Stomach (tissue), 19 donors: ENCODE measurements at places on chromosomes 2 and 18. TPM values are rescaled to one million over a fixed set of nuclear protein-coding genes. Genes with fewer than 3 reads are reported as not detected.

DNA sequence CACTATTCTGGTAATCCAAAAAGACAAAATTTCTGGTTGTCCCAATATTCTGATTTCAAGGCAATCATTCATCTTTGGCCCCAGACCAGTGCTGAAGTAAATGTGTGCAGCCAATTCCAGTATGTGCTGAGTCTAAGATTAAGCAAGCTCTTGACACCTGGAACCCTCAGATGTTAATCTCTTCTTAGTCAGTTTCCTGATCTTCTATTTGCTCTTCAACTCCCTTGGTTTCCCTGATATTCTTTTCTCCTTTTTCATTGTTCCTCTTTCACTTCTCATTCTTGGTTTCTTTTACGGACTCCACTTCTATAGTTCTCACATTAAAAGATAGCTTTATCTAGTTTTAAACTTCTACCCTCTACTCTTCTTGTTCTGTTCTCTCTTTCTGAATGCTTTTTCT, 445.7 kb upstream of the FANCL start:
- H3K4me3 ChIP-seq: no peak overlapping the region
- H3K36me3 ChIP-seq: no peaks in the 10 kb centered on the region
- no peaks in the 10 kb centered on the region for H3K27me3 ChIP-seq
- no peak overlapping the region for H3K27ac ChIP-seq
- no peak for DNase-seq
- H3K4me1 ChIP-seq: no peaks in the 10 kb centered on the region

- H3K36me3 ChIP-seq: no peaks in the 10 kb centered on the region
- peak; percentile 57 for DNase-seq
- no peaks in the 10 kb centered on the region for H3K27me3 ChIP-seq
Observed at GRCh38 chr2:27889774-27890145, 427 bp downstream of the RBKS start.

DNA sequence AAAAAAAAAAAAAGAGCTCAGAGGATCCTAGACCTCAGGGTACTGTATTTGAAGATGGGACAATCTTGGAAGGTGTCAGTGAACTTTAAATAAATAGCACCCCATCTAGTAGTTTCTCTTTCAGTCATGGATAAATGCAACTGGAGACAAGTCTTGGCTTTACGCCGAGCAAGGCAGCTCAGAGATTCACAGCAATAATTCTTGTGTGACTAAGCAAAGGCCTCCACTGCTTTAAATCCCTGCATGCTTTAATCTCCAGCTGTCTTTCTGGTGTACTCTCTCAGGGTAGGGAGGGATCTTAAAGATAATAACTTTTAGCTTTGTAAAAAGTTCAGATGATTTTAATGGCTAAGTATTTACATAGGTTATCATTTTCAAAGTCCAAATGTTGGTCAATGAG, 36.3 kb downstream of the NRXN1 start:
- no peak overlapping the region for H3K27ac ChIP-seq
- H3K4me3 ChIP-seq: no peak overlapping the region
- H3K4me1 ChIP-seq: no peaks in the 10 kb centered on the region
- peak; percentile 61 for DNase-seq
- H3K27me3 ChIP-seq: no peaks in the 10 kb centered on the region

DNA sequence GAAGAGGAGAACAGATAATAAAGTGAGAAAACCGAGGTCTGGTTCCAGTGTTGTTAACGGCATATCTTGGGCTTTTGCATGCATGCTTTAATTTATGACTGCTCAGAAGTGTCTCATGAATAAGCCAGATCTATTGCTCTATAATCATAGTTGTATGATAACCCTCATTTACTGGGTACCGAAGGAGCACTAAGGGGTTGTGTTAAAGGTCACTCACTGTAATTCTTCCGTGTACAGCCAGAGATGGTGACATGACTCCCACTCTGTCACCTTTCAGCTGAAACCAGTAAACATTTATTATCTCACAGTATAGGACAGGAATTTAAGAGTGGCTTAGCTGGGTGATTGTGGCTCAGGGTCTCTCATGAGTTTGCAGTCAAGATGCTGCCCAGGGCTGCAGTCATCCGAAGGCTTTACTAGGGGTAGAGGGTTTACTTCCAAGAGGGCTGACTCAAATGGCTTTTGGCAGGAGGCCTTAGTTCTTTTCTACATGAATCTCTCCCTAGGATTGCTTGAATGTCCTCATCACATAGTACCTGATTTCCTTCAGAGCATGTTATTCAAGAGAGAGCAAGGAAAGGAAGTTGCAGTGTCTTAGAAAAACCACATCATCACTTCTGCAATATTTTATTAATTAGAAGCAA, 107.0 kb downstream of the NAB1 start:
- H3K27ac ChIP-seq: no peak overlapping the region
- no peaks in the 10 kb centered on the region for H3K4me1 ChIP-seq
- no peaks in the 10 kb centered on the region for H3K27me3 ChIP-seq
- H3K36me3 ChIP-seq: no peaks in the 10 kb centered on the region

DNA sequence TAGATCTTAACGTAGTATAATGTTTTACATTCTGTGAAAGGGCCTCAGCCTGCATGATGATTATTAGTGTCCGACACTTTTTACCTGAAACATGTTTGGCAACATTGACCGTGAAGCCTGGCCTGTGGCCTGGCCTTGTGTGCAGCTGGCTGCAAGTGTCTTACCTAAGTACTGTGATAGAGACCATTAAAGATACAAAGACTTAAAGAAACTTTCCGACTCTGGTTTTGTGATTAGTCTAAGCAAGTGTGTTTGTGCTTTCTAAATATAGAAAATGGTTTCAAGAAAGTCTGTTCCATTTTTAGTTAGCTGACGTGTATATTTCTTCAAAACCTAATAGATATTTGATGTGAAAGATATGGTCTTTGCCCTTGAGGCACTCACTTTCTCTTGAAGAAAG, 601.8 kb downstream of the LRP1B start:
- no peak overlapping the region for H3K27ac ChIP-seq
- H3K4me1 ChIP-seq: no peaks in the 10 kb centered on the region
- DNase-seq: no peak
- H3K27me3 ChIP-seq: no peaks in the 10 kb centered on the region
- no peak overlapping the region for H3K4me3 ChIP-seq
- no peaks in the 10 kb centered on the region for H3K36me3 ChIP-seq

- H3K36me3 ChIP-seq: no peaks in the 10 kb centered on the region
- no peaks in the 10 kb centered on the region for H3K27me3 ChIP-seq
- DNase-seq: no peak
- no peak overlapping the region for H3K4me3 ChIP-seq
- no peaks in the 10 kb centered on the region for H3K4me1 ChIP-seq
Observed at GRCh38 chr2:196066291-196067087, 2.1 kb downstream of the DNAH7 start.

GRCh38 chr2:231684314-231685223, 23.8 kb upstream of the PTMA start:
- DNase-seq: peak; percentile 79
- H3K4me3 ChIP-seq: no peak overlapping the region
- H3K27me3 ChIP-seq: no peaks in the 10 kb centered on the region
- peaks cover 29% of the 10 kb centered on the region for H3K4me1 ChIP-seq

- H3K27me3 ChIP-seq: no peaks in the 10 kb centered on the region
- no peak overlapping the region for H3K27ac ChIP-seq
- DNase-seq: no peak
Observed at GRCh38 chr2:15517793-15518192, 43.3 kb downstream of the NBAS start.

DNA sequence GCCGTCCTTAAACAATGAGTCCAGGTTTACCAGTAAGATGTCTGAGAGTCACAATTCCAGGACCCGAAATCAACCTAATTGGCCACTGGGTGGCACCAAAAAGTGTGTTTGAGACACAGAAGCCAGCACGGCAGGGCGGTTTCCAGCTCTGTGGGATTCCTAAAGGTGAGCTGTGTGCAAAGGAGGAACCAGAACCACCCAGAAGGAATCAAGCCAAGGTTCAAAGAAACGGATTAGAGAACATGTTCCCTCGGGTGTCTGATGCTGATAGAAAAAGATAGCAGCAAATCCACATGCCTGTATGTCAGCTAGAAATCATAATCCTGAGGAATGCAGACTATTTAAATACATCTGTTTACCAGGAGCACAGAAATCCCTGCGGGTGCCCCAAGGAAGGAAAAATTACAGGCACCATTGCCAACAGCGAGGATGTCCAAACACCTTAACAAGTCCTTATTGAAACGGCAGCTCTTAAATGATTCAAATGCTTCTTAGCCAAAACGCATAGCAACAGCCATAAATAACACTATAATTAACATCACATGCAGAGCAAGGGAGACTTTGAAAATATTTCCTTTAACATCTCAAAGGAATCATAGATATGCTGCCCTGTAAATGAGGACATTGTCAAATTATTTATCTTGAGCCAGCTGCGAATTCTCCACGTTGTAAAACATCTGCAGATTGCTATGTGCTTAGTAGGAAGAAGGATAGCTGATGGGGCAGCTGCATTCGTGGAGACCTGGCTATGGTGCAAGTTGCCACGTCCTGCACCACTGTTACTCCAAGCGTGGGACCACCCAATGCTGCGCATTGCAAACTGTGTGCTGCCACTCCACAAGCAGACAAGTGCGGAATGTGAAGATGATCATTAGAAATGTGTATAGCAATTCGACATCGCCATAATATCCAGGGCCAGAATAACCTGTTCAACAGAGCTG, 318.7 kb upstream of the NCKAP5 start:
- H3K27me3 ChIP-seq: no peaks in the 10 kb centered on the region
- DNase-seq: peak; percentile 90
- no peak overlapping the region for H3K4me3 ChIP-seq
- no peaks in the 10 kb centered on the region for H3K36me3 ChIP-seq

DNA sequence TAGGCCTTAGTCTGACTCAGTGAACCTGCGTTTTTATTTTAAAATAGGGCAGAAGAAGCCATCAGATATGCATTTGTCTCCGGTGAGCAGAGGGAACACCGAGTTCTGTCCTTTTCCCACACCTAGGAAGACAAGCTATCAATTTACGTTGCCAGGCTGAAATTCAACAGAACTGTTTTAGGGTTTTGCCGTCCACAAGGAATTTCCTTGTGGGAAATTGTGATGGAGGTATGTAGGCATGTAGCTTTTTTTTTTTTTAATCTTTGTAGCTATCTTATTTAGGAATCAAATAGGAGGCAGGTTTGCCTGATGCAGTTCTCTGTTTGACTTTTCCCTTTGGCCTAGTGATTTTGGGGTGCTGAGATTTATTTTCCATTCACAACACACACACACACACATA, 62.0 kb upstream of the ASAP2 start:
- no peaks in the 10 kb centered on the region for H3K36me3 ChIP-seq
- H3K27me3 ChIP-seq: no peaks in the 10 kb centered on the region
- H3K4me1 ChIP-seq: peaks cover 9% of the 10 kb centered on the region

DNA sequence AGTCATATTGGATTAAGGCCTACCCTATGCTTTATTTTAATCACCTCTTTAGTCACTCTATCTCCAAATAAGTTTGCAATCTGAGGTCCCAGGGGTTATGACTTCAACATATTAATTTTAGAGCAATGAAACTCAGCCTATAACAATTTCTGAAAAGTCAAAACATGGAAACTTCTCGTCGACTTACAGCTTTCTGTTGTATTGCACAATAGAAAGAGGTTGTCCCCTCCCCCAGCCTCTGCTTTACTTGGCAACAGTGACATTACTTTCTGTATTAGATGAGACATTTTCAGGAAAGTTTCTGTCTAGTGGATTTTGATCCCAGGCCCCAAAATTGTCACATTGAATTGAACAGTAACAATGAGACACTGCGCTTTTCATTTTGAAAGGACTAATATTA, 326.4 kb downstream of the THSD7B start:
- H3K4me1 ChIP-seq: no peaks in the 10 kb centered on the region
- H3K27me3 ChIP-seq: no peaks in the 10 kb centered on the region
- H3K4me3 ChIP-seq: no peak overlapping the region
- no peaks in the 10 kb centered on the region for H3K36me3 ChIP-seq
- DNase-seq: no peak
- H3K27ac ChIP-seq: no peak overlapping the region

DNA sequence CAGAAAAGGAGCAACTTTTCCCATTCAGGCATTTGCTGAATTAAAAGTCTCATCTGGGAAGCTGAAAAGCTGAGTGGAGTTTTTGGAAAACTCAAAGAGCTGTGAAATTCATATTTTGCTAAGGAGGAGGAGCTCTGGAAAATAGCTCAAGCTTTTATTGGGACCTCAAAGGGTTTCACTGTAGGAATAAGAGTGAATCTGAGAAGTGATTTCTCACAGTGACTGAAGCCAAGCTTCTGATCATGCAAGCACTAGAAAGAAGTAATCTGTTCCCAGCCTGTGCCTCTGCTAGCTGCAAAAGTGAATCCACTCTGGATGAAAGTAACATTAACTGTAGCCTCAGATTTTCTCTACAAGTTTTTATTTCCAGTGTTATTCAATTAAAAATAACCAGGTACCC, 283.3 kb downstream of the PTPRM start:
- no peak overlapping the region for H3K27ac ChIP-seq
- H3K27me3 ChIP-seq: no peaks in the 10 kb centered on the region
- no peak overlapping the region for H3K4me3 ChIP-seq
- no peaks in the 10 kb centered on the region for H3K4me1 ChIP-seq

GRCh38 chr2:73339201-73339600, 45.9 kb upstream of the EGR4 start:
- no peak overlapping the region for H3K4me3 ChIP-seq
- no peaks in the 10 kb centered on the region for H3K27me3 ChIP-seq
- H3K27ac ChIP-seq: no peak overlapping the region
- DNase-seq: no peak
- H3K4me1 ChIP-seq: no peaks in the 10 kb centered on the region
- no peaks in the 10 kb centered on the region for H3K36me3 ChIP-seq

GRCh38 chr2:73324126-73324725, 30.9 kb upstream of the EGR4 start:
- H3K36me3 ChIP-seq: no peaks in the 10 kb centered on the region
- no peak overlapping the region for H3K4me3 ChIP-seq
- H3K27ac ChIP-seq: no peak overlapping the region
- DNase-seq: no peak
- H3K27me3 ChIP-seq: peaks cover 3% of the 10 kb centered on the region
- H3K4me1 ChIP-seq: no peaks in the 10 kb centered on the region

Gene L3MBTL4
- total RNA-seq: 11.6 TPM

Gene CDH19
- 52.5 TPM for total RNA-seq

Gene SETBP1
- 29.2 TPM for total RNA-seq

Gene CNGA3
- 1.1 TPM for total RNA-seq

Gene NT5C1B
- not detected for total RNA-seq

Gene SS18
- 39.1 TPM for total RNA-seq

Gene GFPT1
- 4.1 TPM for total RNA-seq

Gene FAM110C
- total RNA-seq: 15.1 TPM

Gene UGT1A8
- 7.2 TPM for total RNA-seq

Gene LYPD1
- total RNA-seq: not detected
